ENCODE measurements at places on chromosomes 2 and 18.

DNA sequence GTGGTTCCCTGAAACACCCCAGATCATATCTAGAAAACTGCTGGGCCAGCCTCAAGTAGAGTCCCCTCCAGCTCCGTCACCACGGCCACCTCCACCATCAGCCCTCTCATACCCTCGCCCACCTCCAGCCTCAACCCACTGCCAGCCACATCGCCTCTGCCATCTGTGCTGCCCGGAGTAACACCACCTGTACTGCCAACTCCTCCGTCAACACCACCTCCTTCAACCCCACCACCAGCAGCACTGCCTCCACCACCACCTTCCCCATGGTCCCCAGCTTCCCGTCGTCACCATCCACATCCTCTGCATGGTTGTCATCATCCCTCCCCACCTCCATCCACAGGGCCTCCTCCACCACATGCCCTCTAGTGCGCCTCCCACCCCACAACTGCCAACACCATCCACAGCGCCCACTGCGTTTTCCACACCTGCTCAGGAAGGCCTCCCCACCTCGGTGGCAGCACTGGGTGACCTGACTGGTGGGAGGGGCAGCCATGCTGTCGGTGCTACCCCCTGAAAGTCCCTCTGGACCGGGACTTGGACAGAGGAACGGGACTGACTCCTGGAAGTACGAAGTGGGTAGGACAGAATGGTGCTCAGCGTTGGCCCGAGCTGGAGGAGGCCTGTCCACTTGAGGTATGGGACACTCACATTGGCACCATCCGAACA is 1.6 kb downstream of the SNED1 start:
- DNase-seq, result no peak

DNA sequence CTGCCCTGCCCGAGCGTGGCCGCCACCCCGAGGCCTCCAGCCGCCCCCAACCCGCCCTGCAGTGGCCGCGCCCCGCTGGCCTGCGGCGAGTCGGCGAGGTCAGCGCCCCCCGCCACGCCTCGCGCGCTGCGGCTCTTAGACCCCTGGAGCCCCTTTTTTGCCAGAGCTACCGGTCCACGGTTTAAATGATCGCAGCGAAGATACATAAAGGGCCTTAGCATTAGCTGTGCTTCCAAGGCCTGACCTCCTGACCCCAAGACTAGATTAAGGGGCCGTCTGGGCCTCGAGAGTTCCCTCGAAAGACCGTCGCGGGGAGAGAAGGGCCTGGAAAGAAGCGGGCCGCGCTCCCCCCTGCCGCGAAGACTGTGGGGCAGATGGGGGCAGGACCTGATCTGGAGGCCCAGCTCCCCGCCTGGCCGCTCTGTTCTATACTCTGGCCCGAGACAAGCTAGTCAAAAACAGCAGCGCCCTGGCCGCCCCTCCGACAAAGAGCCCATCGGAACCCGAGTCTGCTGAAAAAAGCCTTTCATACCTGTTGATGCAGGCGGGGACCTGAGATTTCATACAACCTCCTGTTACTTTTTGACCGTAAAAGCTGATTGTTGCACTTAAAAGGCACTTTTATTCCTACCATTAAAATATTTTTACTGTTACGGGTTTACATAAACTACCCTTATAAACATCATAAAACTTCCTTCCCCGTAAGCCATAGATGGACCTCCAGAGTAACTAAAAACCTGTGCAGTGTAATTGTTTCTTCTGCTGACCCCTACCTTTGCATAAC is 68.7 kb upstream of the PSMD14 start:
- DNase-seq, result no peak

DNA sequence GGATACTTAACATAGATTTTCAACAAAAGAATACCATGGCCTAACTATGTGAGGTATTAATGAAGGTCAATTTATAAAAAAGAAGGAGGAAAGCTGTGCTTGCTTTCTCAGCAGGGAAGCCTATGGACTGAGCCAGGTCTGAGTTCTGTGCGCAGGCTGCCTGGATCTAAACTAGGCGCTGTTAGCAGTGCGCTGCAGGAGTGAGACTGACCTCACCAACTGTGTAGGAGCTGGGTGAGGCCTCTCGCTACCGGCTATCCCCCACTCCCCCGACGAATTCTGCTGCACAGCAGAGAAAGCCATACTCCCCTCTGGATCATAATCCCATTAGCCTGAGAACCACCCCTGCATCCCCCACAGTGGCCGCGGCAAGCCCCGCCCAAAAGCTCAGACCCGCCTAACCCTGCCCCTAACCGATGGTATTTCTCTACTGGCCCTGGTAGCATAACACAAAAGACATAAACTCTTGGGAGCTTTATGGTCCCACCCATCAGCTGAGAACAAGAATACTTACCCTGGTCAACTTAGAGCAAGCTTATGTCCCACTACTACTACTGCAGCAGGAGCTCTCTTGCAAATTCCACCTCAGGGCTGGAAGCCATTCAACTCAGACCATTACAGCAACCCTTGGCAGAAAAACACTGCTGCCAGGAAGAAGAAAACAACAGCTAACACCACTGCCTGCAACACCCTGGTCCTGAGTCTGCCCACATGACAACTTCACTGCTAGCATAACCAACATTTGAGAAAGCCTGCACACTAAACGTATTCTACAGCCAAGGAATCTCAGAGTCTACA is 28.0 kb downstream of the SULT1C2 start:
- no peak for DNase-seq

- no peak for DNase-seq
Measured at GRCh38 chr2:140442319-140442718, 1662.1 kb upstream of the NXPH2 start.

DNA sequence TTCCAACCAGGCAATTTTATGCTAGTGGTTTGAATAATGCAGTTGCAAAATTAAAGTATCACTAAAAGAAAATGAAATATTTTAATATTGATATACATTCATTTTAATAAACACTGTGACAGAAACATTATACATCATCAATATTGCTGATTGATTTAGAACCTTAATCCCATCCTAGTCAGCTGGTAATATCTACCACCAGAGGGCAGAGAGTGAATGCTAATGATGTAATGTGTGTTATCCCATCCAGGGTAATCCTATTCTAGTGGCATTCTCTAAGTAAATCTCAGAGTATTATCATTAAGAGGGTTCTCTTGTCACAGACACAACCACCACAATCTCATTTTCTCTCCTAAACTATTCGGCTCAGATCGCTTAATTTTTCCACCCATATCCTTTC is 477.4 kb downstream of the CPS1 start:
- DNase-seq, result no peak

- no peak for DNase-seq
Measured at GRCh38 chr2:127913808-127914457, 28.2 kb upstream of the AMMECR1L start.

DNA sequence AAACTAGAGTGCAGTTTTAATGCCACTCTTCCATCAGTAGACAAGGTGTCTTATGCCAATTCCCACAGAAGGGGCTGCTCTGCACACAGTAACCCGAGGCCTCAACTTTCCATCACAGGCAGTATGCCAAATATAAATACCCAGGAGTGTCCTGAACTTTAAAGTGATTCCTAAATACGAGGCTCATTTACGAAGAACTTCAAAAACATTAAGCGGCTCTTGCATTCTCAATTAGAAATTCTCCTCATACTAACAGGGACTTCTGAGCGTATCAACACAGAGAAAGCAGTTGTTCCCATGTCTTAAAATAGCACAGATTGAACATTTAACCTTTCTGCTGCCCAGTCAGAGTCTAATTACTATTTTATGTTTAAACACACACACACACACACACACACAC is 638.6 kb downstream of the ERBB4 start:
- DNase-seq, result no peak

DNA sequence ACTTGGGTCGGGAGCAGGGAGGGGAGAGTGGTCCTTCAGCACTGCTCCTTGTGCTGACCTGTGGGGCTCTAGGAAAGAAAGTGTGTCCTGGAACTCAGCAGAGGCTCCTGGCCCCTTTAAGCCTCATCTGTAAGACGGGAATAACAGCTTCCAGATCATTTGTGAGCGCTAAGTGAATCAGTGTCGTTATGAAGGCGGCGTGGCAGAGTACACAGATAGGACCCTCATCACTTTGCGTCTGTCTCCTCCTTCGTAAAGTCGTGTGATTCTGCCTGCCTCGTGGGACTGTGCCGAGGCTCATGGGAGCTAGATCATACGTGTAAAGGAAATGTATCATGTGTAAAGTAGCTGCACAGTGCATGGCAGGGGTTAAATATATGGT is 18.6 kb downstream of the COLEC11 start:
- DNase-seq, result no peak

GRCh38 chr2:28274911-28275685 is 117.6 kb upstream of the FOSL2 start:
- no peak for DNase-seq

DNA sequence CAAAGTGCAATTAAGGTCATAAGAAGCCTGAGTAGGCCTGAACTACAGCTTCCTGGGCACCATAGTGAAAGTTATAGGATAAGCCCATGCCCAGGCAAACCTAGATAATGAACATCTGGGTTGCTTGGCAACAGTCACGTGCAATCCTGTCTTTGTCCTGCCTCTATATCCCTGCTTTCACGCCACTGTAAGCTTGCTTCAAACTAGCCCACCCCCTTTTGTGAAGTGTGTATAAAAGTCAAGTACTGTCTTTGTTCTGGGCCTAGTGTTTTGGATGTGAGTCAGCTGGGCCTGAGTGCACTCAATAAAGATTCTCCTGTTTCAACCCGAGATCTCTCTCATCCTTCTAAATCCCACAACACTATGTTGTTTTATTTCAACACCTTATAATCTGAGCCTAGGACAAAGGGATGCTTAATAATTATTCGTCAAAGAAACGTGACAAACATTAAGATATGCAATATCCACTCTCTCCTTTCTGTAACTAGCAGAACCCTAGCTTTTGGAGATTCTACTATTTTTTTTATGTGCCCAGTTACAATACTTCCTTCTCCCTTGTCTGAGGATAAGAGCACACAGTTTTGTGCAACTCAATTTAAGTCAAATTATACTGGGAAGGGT is 927.8 kb downstream of the SUCLG1 start:
- DNase-seq, result no peak

DNA sequence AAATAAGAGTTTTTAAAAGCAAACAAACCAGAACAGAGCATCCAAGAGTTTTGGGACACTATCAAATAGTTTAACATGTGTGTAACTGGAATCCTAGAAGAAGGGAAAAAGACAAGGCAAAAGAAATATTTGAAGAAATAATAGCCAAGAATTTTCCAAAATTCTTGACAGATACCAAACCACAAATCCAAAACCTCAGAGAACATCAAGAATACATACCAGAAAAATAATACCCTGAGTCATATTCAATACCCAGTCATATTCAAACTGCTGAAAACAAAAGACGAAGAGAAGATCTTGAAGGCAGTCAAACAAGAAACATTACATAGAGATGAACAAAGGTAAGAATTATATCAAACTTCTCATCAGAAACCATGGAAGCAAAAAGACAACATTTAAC is 22.9 kb downstream of the INO80C start:
- no peak for DNase-seq

DNA sequence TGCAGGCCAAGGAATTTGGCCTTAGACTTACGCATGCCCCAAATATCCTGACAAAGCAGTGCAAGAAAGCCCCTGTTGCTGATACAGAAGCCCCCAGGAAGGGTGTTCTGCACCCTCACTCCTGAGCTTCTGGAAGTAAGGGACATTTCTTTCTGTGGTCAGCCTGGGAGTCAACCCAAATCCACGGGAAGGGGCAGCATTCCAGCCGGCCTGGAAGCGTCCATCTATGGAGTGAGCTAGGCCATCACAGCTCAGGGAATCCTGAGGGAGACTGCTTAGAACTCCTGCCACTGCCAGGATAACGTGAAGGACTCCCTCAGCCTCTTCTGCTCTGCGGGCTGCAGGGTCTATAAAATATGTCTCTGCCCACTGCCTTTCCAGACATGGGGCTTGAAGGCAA is 173.9 kb downstream of the ANAPC1 start:
- DNase-seq, result no peak

DNA sequence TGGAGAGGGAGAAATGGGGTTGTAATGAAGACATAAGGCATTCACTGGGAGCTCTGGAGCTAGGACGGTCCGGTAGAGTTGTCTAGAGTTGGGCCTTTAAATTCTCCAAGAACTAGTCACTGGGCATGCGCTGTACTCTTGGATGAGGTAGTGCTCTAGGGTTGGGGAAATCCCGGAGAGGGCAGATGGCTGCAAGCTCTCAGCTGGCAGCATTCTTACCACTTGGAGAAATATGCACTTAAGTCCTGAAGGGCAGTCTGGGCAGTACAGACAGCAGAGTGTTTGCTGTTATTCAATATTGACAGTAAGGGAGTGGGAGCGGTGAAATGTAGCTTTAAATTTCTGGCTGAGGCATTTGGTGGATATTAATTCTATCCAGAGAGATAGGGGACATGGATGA is 214.6 kb downstream of the RDH14 start:
- no peak for DNase-seq

GRCh38 chr2:127205218-127206125 is 14.6 kb downstream of the CYP27C1 start:
- no peak for DNase-seq

- no peak for DNase-seq
Measured at GRCh38 chr18:68757126-68757525, 40.8 kb upstream of the CCDC102B start.

GRCh38 chr2:101149241-101150192 is 1.7 kb downstream of the TBC1D8 start:
- DNase-seq, result no peak

DNA sequence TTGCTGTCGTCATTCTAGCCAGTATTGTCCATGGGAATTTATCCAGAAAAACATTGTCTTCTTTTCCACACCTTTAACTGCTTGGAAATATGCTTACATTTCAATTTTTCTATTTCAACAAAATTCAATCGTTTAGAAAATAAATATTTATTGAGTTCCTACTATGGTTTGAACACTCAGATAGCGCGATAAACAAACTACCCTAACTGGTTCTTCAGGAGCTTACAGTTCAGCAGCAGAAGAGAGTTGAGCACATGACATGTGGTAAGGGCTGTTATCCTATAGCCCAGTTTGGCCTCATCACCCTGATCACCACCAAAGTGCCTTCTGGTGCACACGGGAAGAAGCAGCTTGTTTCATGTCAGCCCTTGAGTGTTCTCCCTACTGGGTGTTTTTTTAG is 375.2 kb upstream of the SMIM21 start:
- DNase-seq, result no peak

GRCh38 chr2:32532961-32533360 is 94.9 kb upstream of the TTC27 start:
- DNase-seq, result no peak

DNA sequence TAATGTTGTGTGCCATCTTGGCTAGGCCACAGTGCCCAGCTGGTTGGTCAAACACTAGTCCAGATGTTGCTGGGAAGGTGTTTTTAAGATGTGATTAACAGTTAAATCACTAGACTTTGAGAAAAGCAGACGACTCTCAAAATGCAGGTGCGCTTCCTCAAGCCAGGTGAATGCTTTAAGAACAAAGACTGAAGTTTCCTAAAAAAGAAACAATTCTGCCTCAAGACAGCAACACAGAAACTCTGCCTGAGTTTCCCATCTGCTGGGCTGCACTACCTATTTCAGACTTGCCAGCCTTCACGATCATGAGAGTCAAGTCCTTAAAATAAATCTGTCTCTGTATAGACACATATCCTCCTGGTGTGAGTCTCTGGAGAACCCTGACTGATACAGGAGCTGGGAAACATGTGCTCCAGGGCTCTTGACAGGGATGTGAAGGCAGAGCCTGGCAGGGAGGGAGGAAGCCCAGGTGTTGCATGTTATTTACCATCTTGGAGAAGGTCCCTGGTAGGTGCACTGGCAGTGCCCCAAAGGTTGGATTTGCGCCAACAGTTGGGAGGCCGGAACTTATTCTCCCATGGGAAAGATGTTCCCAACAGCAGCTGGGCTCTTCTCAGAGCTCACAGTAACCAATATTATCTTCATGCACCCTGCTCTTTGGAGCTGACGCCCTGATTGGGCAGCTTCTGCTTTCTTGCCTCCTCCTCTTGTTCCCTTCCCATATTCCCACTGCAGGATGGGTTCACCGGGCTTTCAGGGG is 43.9 kb downstream of the ST6GAL2 start:
- no peak for DNase-seq

Data from activated CD4-positive, alpha-beta T cell treated with anti-CD3 and anti-CD28 coated beads, Interleukin-2, amount 50 U/mL, for 48 hours (primary cell).